ENCODE measurements at places on chromosomes 5 and 9. TPM values are rescaled to one million over a fixed set of nuclear protein-coding genes. Genes with fewer than 3 reads are reported as not detected.

CDC20B gene
- total RNA-seq = 0.12 TPM

DNA sequence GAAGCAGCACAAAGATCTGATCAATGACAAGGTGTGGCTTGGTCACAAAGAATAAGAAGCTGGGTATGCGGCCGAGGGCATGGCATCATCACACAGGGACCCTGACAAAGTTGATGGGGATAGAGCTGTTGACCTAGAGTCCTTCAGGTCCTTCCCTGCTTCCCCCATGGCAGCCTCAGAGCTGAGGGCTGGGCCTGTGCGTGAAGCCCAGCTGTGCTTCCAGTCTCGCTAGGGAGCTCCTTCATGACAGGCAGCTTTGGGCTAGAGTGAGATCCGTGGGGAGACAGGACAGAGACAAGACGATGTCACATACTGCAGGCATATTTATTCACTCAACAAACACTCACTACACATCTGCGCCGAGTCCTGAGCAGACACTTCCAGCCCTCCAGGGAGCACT is 56.4 kb upstream of the NEURL1B start:
- DNase-seq = no peak

- no peak for DNase-seq
These were observed 19.8 kb upstream of the EXOC3 start for GRCh38 chr5:423233-423565.

- DNase-seq = no peak
These were observed 100.2 kb upstream of the ZNF366 start for GRCh38 chr5:72607381-72607780.

DNA sequence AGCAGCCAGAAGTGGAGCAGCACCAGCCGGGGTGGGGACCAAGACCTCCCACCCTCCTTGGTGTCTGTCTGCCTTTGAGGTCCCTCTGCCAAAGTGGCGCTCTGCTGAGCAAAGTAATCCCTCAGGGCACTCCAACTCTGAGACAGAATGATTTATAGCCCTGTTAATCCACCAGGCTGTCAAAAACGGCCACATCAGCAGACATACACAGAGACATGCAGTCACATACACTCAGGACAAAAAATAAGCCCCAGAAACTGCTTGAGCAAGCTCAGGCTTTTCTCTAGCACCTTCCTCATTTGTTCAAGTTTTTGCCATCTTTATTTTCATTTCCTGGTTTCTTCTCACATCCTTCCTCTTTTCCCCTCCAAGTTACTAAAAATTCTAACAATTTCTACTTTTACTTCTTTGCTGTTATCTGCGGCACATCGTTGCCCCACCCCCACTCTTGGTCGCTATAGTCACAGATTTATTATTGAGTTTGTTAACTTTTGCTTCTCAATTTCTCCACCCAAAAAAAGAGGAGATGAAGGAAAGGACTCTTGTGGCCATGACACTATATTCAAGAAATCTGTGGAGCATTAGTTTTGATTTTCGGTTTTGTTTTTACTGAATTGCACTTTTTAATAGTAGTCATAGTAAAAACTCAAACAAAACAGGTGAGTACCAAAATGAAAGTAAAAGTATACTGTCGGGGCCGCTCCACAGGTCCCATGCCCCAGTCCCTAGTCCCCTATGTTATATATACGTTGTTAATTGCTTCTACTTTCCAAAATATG is 17.4 kb upstream of the ADRB2 start:
- peak; percentile 52 for DNase-seq

OR1Q1 gene
- total RNA-seq = not detected

DNA sequence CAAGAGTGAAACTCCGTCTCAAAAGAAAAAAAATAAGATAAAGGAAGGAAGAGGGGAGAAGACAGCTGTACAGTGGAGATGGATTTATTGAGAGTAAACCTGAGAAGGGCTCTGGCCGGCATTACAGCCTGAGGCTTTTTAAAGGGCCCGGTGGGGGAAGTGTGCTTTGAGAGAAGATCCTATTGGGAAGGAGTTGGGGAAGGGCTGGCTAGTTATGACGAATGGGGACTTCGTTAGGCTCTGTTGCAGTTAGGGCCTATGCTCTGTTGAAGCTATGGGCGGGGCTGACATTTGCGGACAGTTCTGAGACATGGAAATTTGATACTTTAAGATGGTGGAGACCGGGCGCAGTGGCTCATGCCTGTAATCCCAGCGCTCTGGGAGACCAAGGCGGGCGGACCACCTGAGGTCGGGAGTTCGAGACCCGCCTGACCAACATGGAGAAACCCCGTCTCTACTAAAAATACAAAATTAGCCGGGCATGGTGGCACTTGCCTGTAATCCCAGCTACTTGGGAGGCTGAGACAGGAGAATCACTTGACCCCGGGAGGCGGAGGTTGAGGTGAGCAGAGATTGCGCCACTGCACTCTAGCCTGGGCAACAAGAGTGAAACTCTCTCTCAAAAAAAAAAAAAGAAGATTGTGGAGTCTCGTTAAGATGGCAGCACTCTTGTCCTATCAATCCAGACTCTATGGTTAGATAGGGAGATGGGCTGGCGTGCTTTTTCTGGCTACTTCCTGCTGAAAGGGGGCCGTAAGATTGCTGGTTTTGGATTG is 33.2 kb downstream of the C9orf50 start:
- DNase-seq = no peak

ALDH1B1 gene
- 8.1 TPM for total RNA-seq

- no peak for DNase-seq
These were observed 107.4 kb downstream of the JAKMIP2 start for GRCh38 chr5:147675168-147675567.

- no peak for DNase-seq
These were observed 349.8 kb downstream of the ENC1 start for GRCh38 chr5:74290634-74291241.

DNA sequence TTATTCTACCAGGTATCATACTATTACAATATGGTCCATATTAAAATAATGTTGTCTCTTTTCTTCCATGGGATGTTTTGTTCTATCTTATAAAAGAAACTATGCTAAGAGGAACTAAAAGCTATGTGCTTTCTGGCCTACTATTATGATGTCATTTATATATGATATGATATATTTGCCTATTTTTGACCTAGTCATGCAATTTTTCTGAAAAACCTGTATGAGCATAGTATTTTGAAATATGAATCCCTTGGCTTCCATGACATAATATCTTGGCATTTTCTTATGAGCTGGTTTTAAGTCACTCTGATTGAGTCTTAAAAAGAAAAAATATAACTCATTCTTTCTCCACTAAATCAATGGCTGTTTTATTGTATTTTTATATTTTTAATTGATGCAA is 60.7 kb downstream of the MAN2A1 start:
- DNase-seq = no peak

Data from activated CD4-positive, alpha-beta T cell treated with anti-CD3 and anti-CD28 coated beads, Interleukin-2, amount 10 ng/mL, durations not matched to agents 7 days and 5 days (primary cell).